Left ventricle myocardium superior (tissue), 1 donor: ENCODE measurements at places on chromosomes 2 and 18.
A peak's percentile ranks its signal among the peaks of the same experiment; 100 is the strongest.

- DNase-seq: no peak
Observed at GRCh38 chr2:24010477-24011249, 778 bp downstream of the MFSD2B start.

- peak; percentile 54 for DNase-seq
Observed at GRCh38 chr2:27756544-27757498, 14.7 kb upstream of the MRPL33 start.

DNA sequence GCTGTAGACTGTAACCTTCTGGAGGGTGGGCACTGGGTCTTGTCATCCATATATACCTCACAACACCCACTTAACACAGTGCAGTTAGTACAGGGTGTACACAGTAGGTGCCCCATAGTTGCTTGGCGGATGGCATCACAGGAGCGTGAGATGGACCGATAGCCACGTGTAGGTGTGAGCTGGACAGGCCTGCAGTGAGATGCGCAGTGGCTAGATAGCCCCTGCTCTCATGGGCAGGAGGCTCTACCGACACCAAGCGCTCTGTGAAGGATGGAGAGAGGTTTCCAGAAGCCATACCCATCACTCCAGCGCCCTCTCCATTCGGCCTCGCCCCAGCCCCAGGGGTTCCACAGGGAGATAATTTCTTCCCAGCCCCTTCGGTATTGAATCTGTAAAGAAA is 49.5 kb downstream of the CAPN13 start:
- DNase-seq: no peak

GRCh38 chr2:239150125-239151011 is 250.5 kb downstream of the HDAC4 start:
- no peak for DNase-seq

GRCh38 chr2:118183381-118183780 is 95.1 kb downstream of the INSIG2 start:
- DNase-seq: no peak

- DNase-seq: no peak
Observed at GRCh38 chr2:80078290-80079036, 226.1 kb downstream of the LRRTM1 start.
